ENCODE measurements at places on chromosomes 4 and X.

- DNase-seq: no peak
Measured at GRCh38 chr4:97911236-97911906, 231.9 kb downstream of the STPG2 start.

DNA sequence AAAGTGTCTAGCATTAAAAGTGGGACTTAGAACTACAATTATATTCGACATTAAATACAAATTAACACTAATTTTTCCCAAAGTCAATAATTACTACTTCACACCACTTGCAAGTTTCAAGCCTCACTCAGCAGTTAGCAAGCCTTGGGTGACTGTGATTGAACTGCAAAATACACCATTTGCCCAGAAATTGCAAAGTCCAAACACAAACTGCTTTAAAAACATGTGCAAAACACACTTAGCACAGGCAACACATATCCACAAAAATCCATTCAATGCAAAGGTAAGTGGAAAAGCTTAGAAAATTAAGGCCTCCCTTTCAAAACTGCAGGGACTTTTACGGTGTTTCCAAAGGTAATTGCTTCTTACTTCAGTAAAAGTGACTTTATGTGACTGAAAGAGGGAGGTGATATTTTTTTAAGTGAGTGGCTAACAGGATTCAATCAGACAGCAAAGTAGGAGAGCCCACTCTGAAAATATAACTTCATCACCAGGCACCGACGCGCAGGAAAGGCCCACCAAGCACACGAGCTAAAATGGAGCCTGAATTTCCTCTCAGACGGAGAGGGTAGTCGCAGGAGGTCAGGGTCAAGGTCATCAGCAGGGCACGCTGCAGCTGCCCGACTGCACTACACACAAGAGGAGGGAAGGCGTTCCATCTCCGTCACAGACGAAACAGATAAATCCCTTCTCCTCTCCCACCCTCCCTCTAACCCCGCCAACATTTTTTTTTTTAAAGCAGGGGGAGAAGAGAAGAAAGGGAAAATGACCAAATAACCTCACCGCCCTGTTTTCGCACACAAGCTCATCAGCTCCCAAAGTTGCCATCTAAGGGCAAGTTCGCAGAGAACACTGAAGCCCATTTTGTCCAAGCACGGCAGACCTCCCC, 3.1 kb downstream of the ZNF827 start:
- DNase-seq: no peak

GRCh38 chrX:9019151-9019550, 14.8 kb downstream of the FAM9B start:
- no peak for DNase-seq

DNA sequence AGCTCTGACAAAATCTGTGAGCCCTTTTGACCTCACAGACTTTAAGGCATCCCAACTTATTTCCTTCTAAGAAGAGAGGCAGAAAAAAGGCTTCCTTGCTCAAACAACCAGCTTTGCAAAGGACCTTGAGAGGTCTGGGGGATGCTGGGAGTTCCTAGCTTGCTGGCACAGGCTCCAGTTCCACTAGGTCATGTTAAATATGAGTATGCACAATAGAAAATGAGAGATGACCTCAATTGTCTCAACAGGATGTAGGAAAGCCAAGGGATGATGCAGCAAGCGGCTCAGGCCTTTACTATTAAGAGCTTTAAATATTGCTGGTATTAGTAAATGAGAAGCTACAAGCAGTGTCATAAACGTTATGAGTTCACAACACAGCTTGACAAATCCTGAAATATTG, 13.3 kb upstream of the ZNF827 start:
- no peak for DNase-seq

- no peak for DNase-seq
Measured at GRCh38 chrX:151031391-151031975, 48.3 kb downstream of the HMGB3 start.

- no peak for DNase-seq
Measured at GRCh38 chr4:170374770-170375169, 285.0 kb upstream of the AADAT start.

DNA sequence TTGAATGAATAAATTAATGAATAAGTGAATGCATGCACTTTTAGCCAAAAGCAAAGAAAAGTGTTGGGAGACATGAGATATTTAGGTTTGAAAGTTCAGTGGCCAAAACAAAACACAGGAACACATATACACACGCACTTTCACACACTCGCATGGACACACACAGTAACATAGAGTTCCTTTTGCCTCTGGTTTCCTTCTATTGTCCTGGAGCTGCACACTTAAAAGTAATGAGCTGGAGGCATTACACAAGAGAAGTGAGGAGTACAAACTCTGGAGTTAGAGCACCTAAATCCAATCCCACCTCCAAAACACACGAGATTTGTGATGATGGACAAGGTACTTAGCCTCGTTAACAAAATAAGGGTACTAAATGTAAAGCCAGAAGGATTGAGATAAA, 18.7 kb downstream of the PPA2 start:
- no peak for DNase-seq

- no peak for DNase-seq
Measured at GRCh38 chrX:39627257-39627656, 470.5 kb downstream of the BCOR start.

DNA sequence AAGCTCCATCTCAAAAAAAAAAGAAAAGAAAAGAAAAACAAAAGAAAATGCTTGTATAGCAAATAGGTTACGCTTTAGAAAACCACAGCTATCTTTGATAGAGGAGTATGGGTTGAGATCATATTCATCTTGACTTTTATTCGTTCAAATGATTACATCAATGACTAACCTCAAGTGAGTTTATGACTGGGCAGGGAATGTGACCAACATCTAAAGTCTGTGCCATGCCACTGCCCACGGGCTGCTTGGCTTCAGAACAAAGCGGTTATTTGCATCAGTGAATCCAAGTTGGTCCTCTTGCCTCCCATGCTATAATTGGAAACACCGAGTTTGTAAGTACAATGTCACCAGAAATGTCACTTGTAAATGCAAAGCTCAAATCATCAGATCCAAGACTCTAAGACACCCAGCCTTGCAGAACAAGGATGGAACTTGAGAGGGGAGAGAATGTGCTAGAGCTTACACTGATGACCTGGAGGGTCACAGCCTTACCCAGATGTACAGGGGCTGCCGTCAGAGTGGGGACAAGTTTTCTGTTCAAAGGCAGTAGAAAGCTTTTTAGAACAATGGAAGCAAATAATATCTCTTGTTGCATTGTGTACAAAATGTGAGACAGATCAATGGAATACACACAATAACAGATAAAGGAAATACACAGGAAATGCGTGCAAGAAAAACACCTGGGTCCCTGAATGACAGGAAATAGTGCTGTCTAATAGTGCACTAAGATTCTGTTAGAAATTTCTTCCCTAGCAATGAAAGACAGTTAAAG, 8.4 kb upstream of the OPN1LW start:
- DNase-seq: no peak

- DNase-seq: no peak
Measured at GRCh38 chr4:16717266-16717970, 181.0 kb downstream of the LDB2 start.

GRCh38 chr4:167906851-167907250, 185.5 kb upstream of the ANXA10 start:
- no peak for DNase-seq

DNA sequence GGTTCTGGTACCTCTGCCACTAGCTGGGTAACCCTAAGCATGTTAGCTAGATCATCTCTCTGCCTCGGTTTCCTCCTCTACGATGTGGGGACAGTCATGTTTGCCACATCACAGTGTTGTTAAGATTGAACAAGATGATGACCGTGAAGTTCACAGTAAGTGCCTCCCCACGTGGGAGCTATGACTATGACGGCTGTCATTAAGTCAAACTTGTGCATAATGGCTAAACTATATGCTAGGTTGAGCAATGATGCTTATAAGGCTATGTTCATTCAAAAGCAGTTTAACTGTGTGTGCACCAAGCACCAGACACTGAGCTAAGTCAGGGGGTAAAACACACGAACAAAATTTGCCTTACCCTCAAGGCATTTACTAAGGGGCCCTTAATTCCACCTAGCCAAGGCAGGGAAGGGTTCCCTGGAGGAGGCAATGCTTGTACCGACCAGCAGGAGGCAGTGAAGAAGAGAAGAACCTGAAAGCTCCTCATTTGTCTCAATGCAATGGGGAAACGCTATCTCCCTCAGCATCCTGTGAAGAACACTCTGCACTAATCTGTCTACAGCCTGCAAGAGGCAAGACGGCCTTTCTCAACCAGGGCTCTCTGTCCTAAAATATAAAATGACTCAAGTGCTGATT, 52.9 kb downstream of the MAP7D2 start:
- no peak for DNase-seq

DNA sequence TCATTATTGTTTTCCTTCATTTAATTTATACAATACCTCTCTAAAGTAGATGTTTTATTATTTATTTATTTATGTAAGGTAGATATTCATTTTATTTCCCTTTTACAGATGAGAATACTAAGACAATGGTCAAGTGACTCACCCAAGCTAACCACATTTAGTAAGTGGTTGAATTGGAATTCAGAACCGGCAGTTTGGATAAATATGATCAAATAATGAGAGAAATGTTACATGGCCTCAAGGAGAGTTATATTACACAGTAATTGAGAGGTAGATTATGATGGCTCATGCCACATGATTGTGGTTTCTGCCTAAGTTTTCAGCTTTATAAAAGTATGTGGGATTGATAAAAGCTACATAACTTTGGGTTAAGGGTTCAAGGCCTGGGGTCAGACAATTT, 239.4 kb upstream of the BOD1L1 start:
- no peak for DNase-seq

DNA sequence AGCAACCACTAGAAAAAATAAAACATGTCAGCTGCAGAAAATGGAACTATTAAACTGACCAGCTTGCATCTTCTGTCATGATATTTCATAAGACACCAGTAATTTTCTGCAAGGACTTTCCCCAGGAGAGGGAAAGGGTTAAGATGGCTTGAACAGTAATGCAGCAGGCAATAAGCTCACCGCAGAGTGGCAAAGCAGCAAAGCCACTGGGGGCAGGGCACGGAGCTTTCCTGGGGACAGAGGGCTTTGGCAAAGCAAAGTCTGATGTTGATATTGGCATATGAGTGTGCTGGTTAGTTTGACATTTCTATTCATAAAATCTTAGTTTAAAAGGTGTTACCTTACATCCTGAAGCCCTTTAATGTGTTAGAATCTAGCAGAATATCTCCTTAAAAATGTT, 55.1 kb upstream of the NAP1L5 start:
- DNase-seq: no peak

GRCh38 chr4:26837993-26838842, 22.4 kb upstream of the STIM2 start:
- no peak for DNase-seq

- no peak for DNase-seq
Measured at GRCh38 chr4:1410491-1411325, 4.5 kb upstream of the NKX1-1 start.

Measured in NCI-H748 treated with DMSO at 0.1 percent for 48 hours (cell line).